PC-3 (cell line): ENCODE measurements at places on chromosomes 2 and 18. TPM values are rescaled to one million over a fixed set of nuclear protein-coding genes. Genes with fewer than 3 reads are reported as not detected.

UCN gene
- total RNA-seq = 0.52 and 3.6 TPM in 2 replicates

CDC42EP3 gene
- total RNA-seq = 22.5 and 28.4 TPM in 2 replicates

- no peak for DNase-seq
Observed at GRCh38 chr18:2172881-2173280, 398.4 kb downstream of the METTL4 start.

CHRNG gene
- total RNA-seq = not detected in 2 replicates

- no peak for DNase-seq
Observed at GRCh38 chr2:121472470-121472993, 58.1 kb upstream of the RNU4ATAC start.

GPR155 gene
- 0.69 and 1.3 TPM in 2 replicates for total RNA-seq

B4GALT6 gene
- total RNA-seq = 1.4 and 2.4 TPM in 2 replicates

- peak; percentile 42 for DNase-seq
Observed at GRCh38 chr2:226405465-226405864, 394.2 kb downstream of the IRS1 start.

GRCh38 chr2:236949089-236949905 lies 136.4 kb upstream of the COPS8 start:
- no peak for DNase-seq
